ENCODE measurements at places on chromosomes 6 and 20.
A peak's percentile ranks its signal among the peaks of the same experiment; 100 is the strongest.

DNA sequence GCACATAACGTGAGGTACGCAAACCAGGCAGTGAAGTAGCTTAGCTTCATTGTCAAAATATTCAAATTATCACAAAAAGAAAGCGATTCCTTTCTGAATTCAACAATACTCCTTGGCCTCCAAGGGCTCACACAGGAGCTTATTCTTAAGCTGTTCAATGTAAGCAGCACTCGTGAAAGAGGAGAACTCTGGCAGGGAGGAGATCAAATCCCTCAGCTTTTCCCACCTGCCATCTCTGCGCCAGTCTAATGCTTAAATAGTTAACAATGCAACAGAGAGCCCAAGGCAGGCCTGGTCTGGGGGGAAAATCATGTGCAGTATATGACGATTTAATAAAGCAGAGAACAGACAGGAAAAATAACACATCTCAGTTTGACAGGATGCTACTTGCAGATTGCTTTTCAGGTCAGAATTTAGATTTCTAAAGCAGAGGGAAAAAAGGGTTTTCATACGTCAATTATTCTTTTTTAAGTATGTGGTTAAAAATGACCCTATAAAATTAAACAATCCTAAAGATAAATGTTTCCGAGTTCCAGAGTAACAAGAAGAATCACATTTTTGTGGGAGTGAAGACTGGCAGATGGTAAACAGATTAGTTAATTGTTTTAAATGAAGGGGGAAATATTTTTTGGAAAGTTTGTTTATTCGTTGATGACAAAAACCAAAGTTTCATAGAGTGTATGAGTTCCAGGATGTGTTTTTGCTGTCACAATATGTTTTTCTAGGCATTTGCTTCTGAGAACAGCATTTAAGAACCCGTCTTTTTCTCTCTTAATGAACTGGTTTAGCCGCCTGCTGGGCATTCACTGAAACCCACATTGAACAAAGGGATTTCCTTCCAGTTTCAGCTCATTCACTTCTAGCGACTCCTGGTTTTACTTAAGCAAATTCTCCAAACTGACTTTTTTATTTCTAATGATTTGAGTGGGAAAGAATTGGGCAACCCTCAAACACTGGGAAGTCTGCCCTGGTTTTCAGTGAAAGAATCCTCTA, 45.9 kb downstream of the PLAGL1 start:
- DNase-seq: no peak

DNA sequence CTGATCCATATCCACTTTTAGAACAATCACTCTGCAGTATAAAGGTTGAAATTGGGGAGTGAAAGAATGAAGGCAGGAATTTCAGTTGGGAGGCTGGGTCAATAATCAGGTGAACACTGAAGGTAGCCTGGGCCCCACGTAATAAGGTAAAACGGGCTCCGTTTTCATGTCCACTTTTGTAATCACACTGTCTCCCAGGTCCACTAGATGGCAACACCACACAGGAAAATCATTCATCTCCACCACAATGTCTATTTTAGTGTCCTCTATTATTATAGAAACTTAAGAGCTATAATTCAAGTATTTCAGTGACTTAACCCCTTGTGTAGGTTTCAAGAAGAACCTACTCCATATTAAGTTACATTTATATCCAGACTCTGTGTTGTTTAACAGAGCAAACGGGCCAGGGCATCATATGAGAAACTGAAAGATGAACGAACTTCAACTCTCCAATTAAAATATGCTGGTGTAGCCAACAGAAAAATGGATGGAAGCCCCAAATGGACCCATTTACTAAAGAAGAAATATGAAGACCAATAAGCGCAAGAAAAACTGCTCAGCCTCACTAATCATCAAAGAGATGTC, 45.9 kb upstream of the MC3R start:
- DNase-seq: no peak

- DNase-seq: no peak
These were observed 119.0 kb upstream of the MCHR2 start for GRCh38 chr6:100112855-100113508.

- no peak for DNase-seq
These were observed 628.0 kb downstream of the HTR1B start for GRCh38 chr6:76835293-76835692.

DNA sequence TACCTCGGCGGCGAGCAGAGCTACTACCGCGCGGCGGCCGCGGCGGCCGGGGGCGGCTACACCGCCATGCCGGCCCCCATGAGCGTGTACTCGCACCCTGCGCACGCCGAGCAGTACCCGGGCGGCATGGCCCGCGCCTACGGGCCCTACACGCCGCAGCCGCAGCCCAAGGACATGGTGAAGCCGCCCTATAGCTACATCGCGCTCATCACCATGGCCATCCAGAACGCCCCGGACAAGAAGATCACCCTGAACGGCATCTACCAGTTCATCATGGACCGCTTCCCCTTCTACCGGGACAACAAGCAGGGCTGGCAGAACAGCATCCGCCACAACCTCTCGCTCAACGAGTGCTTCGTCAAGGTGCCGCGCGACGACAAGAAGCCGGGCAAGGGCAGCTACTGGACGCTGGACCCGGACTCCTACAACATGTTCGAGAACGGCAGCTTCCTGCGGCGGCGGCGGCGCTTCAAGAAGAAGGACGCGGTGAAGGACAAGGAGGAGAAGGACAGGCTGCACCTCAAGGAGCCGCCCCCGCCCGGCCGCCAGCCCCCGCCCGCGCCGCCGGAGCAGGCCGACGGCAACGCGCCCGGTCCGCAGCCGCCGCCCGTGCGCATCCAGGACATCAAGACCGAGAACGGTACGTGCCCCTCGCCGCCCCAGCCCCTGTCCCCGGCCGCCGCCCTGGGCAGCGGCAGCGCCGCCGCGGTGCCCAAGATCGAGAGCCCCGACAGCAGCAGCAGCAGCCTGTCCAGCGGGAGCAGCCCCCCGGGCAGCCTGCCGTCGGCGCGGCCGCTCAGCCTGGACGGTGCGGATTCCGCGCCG, 994 bp downstream of the FOXC1 start:
- no peak for DNase-seq

DNA sequence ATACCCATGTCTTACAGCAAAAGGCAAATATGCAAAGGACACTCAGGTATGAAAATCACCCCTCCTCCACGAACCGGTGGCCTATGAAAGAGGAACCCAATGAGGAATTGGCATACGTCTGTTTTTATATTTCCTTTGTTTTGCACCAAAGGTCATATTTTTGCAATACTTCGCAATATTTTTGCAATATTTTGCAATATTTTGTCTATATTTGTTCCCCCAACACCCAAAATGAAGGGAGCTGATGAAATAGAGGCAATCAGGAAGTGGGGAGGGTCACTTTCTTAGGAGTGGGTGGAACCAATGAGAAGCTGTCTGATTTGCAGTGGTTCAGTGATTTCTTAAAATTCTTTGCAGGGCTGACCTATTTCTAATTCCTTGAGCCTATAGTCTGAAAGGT, 296.8 kb upstream of the TSHZ2 start:
- no peak for DNase-seq

- peak; percentile 4 for DNase-seq
These were observed 542 bp downstream of the TUBE1 start for GRCh38 chr6:112086744-112087135.

DNA sequence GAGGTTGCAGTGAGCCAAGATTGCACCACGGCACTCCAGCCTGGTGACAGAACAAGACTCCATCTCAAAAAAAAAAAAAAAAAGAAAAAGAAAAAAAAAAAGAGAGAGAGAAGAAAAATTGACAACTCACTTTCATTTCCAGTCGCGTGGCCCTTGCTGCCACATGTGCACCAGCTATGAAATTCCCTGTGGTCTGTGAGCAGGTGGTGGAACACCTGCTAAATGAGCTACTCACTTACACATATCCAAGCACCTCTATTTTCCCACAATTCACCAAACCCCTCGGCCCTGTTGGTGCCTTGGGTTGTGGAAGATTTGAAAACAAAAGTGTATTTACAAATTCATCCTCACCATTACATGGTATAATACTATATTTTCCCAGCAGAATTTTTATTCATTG, 105.2 kb upstream of the ASF1A start:
- no peak for DNase-seq

DNA sequence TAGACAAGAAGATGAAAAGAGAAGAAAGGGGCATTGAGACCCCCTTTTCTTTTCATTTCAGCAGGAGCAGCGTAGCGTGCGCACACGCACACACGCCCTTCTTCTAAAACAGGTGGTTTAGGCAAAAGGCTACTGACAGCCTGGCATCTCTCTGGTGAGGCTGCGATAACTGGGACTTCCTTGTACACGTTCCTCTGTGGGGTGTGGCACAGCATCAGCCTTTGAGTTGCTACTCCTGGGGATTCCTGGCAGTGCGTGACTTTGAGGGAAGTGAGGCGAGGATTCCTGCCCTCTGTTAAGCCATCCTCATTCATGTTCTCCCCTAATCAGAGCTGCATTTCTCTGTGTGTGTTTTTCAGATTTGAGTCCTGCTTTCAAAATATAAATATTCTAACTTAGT, 94.7 kb downstream of the TMEM170B start:
- no peak for DNase-seq

- no peak for DNase-seq
These were observed 420.9 kb downstream of the GJA1 start for GRCh38 chr6:121856296-121856695.

GRCh38 chr20:59737073-59737666, 132.8 kb downstream of the PHACTR3 start:
- DNase-seq: no peak

DNA sequence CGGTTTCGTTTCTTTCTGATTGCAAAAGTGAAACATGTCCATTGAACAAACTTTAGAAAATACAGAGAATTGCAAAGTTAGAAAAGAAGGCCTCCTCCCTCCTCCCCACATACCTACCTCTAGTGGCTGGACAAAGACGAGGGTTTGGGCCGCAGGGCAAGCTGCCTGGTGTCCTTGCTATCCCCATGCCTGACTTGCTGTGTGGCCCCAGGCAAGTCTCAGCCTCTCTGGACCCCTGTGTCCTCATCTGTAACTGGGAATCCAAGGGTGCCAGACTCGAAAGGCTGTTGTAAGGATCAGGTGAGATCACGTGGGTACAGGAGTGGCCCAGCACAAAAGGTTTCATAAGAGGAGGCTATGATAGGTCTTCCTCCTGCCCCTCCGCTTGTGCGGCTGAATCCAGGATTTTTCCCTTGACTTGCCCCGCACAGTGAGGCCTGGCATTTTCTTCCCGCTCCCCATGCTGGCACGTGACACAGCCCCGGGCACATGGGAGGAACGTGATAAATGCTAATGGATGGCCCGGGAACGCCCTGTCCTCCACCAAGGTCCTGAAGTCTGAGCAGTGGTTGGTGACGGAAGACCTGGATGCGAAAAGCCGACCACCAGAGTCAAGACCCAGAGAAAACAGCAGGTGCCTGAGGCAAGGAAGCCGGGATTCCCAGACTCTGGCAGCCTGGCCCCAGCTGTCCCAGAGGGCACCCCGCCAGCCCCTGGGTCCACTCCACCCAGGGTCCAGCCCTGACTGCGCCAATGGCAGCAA, 55.8 kb downstream of the UBE2V1 start:
- no peak for DNase-seq

DNA sequence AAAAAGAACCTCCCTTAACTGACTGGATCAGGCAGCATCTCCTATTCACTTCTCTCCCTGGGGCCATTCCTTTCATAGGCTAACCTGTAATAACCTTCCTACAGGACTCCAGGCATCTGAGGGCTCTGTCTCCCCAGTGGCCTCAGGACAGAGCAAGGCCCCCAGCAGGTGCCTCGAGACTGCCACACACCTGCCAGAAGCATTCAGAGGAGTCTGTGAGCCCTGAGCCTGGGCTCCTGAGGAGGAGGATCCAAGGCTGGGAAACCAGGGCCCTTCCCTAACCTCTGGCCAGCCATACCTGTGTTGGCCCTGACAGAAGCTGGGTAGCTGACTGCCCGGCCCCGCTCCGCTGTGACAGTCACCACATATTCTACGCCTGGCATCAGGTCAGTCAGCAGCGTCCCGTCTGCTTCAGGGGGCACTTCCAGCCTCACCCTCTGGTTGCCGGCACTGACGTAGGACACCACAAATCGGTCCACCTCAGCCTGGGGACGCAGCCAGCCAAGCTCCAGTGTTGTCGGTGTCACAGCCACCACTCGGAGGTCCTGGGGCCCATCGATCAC, 20.6 kb downstream of the TNXB start:
- DNase-seq: no peak

DNA sequence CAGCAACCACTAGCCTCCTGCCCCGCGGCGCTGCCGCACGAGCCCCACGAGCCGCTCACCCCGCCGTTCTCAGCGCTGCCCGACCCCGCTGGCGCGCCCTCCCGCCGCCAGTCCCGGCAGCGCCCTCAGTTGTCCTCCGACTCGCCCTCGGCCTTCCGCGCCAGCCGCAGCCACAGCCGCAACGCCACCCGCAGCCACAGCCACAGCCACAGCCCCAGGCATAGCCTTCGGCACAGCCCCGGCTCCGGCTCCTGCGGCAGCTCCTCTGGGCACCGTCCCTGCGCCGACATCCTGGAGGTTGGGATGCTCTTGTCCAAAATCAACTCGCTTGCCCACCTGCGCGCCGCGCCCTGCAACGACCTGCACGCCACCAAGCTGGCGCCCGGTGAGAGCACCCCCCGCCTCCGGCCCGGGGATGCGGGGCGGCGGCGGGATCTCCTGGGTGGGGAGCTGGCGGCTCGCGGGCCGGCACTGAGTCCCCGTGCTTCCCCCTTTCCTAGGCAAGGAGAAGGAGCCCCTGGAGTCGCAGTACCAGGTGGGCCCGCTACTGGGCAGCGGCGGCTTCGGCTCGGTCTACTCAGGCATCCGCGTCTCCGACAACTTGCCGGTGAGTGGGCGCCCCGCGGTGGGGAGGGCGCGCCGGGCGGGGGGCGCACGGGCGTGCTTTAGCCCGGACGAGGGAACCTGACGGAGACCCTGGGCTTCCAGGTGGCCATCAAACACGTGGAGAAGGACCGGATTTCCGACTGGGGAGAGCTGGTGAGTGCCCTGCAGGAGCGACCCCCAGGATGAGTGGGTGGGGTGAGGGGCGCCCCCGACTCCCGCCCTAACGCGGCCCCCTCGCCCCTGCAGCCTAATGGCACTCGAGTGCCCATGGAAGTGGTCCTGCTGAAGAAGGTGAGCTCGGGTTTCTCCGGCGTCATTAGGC, 585 bp downstream of the PIM1 start:
- DNase-seq: no peak

DNA sequence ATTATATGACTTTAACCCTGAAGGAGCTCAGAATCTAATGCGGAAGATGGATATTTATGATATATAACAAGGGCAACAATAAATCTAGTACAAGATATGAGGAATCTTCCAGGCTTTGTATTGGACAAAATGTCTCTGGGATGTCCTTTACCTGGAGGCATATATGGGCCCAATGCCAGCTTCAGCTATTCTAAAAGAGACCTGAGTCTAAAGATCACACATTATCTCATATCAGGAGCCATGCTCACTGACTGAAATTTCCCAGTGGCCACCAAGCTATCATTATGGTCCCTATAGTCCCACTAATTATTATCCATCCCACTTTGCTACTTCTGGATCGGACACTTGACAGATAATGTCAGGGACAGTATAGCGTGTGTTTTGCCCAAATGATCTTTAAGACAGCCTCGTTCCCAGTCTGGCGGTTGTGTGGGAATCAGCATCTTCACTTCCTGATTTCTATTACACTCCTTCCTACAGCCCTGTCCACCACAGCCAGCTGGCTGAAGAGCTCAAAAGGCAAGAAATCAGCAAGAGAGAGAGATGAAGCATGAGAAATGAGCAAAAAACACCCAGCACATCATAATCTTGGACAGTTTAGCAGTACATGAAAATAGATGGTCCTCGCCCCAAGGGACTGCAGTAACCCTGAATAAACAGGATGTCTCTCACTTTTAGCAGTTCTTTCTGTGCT, 34.9 kb downstream of the KLHL31 start:
- no peak for DNase-seq

All from T-helper 2 cell (primary cell).